ENCODE measurements at places on chromosomes 7 and 10.

DNA sequence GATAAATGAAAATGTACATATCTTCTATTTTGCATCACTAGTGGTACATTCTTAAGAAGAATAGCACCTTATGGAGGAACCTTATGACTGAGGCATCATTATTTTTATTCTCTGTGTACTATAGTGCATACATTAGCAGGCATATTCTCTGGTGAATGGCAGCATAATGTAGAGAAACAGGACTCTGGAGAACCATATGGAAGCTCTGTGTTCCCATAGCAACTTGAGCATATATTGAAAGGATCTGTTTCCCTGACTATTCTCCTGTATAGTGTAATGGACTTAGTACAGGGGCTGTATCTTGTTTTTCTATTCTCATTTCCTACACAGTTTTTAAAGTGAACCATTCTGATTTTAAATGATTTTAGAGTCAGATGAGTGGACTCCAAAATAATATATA lies 128.4 kb upstream of the SMIM30 start:
- DNase-seq, result no peak

DNA sequence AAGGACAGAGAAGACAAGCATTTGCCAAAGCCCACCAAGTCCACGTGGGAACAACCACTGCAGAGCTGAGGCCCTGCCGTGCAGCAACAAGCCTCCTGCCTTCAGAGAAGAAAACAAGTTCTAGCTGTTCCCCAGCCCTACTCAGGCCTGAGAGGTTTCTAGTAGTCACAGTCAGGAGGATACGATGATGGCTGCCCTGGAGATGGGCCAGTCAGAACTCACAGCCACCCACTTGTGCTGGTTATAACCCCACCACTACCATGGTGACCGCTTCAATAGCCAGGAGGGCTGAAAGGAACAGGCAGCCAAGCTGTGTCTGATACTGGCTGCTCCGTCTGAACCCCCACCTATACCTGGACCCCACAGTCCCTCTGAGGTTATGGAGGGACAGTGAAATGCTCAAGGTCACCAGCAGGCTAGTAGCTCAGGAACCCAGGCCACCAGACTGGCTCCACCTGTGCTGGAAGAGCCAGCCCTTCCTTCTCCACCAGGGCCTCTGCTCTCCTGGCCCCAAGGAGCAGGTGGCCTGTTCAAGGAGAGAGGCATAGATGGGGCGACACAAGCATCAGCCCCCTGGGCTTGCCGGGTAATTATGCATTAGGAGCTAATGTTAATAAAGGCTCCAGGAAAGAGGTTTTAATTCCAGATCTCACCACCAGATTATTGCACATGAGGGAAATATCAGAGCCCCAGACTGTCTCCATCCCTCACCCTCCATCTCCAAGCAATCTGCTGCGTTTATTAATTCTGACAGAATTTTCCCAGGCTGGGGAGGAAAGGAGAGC lies 125.8 kb upstream of the PCBD1 start:
- no peak for DNase-seq

GRCh38 chr10:23193435-23194074 lies 1.4 kb downstream of the PTF1A start:
- no peak for DNase-seq

GRCh38 chr10:31980471-31980870 lies 51.8 kb upstream of the ARHGAP12 start:
- no peak for DNase-seq

DNA sequence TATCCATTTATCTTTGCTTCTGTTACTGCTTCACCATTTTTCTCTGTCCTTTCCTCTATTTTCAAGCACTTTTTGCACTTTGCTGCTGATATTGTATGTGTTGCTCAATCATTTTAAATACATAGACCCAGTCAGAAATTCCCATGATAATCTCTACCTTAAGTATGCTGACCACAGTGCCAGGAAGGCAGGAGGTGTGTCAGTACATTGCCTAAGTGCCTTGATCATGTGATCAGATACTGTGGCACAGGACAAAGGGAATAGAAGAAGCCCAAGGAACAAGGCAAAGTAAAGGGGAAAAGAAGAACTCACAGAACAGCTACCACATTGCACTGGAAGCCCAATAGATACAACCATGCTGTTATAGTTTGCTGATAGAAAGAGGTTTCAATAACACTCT lies 53.7 kb upstream of the CD36 start:
- no peak for DNase-seq

GRCh38 chr10:99920901-99921300 lies 88.8 kb downstream of the DNMBP start:
- no peak for DNase-seq

GRCh38 chr10:132135053-132135872 lies 51.5 kb upstream of the DPYSL4 start:
- no peak for DNase-seq

GRCh38 chr10:133039107-133039802 lies 48.5 kb upstream of the ADGRA1 start:
- DNase-seq, result no peak

DNA sequence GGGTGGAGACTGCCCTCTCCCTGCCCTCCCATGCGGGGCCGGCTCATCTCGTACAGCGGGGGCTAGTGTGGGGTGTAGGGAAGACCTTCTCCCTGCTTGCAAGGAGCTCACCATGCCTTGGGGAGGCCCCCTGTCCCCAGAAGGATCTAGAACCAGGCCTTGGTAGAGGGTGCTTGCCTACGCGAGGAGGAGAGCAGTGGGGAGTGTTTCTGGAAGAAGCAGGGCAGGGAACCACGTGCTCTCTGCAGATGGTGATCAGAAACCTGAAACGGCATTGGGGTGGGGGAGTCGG lies 2.7 kb downstream of the MAFK start:
- DNase-seq, result no peak

DNA sequence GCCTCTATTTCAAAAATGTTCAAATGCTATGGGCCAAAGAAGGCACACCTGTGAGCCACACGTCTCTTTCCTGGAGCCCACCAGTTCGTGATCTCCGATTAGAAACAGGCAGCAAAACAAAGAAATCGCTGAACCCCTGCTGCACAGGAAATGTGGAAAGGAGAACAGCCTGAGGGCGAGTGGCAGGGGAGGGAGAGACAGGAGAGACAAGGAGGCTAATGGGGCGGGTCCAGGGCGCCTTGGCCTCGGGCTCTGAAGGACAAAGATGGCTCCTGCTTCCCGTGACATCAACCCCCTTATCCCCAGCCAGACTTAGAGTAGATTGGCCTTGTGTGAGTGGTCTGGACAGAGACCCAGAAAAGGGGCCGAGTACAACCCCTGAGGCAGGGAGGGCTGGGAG lies 62.4 kb upstream of the DOCK1 start:
- no peak for DNase-seq

DNA sequence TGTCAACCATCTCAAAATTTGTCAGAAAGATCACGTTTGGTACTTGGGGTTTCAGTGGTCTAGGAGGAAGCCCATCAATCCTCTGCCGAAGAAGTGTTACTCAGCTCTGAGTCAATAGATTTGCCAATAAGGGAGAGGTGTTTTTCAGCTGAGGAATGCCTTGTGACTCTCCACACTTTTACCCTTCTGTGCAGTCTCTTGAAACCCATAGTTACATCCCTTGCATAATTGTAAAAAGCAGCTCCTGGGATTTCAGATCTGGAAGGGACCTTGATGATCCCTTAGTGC lies 47.5 kb downstream of the INSYN2A start:
- no peak for DNase-seq

GRCh38 chr7:28088032-28088431 lies 92.6 kb downstream of the JAZF1 start:
- no peak for DNase-seq

GRCh38 chr7:123366626-123367025 lies 166.9 kb upstream of the SLC13A1 start:
- DNase-seq, result no peak

DNA sequence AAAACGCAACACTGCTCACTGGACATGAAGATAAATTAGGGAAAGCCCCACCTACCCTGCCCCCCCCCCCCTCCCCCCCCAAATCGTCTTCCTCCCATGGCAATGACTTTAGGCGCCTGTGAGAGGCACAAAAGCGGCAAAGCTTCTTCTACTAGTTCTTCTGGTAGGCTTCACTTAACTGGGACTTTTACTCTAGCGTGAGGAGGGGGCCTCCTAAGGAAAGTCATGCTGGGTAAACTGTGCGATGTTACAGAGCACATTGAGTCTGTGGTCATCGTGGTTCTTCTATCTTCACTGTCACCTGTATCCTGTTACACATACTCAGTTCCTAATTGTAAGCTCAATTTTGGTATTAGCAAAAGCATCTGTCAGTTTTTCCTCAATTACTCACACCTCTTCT lies 25.1 kb downstream of the HSPB1 start:
- DNase-seq, result no peak

DNA sequence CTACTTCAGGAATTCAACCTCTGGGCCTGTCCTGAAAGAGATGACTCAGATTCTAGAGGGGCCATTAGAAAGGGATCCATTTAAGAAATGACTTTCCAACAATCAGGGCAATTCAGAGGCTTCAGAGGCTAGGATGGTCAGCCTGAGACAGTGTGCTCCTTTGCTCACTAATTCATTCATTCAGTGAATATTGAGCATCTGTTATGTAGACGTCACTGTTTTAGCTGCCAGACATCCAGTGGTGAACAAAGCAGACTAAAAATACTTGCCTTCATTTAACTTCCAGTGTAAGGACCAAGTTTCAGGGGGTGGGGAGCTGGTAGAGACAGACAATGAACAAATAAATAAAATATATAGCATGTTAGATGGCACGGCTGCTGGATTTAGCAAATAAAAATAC lies 1.6 kb downstream of the KIAA1217 start:
- no peak for DNase-seq

- DNase-seq, result no peak
Observed at GRCh38 chr7:140267381-140268226, 90.8 kb upstream of the KDM7A start.

DNA sequence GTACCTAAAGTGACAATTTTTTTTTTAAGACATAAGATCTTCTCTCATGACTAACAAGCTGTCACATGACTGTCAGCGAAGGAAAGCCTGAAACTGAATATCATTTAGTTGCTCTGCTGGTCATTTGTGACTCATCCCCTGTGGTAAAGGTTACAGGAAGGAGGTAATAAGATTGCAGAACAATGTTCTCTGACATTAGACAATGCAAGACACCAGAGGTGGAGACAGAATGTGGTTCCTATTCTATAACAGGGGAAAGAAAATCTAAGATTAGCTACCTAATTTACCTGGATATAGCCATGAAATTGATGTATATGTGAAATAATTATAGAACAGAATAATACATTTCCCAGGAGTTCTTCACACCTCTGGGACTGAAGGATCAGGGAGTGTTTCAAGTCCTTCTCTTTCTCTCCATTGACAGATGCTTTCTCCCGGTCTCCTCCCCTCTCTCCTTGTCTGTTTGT lies 47.7 kb downstream of the LRGUK start:
- no peak for DNase-seq

DNA sequence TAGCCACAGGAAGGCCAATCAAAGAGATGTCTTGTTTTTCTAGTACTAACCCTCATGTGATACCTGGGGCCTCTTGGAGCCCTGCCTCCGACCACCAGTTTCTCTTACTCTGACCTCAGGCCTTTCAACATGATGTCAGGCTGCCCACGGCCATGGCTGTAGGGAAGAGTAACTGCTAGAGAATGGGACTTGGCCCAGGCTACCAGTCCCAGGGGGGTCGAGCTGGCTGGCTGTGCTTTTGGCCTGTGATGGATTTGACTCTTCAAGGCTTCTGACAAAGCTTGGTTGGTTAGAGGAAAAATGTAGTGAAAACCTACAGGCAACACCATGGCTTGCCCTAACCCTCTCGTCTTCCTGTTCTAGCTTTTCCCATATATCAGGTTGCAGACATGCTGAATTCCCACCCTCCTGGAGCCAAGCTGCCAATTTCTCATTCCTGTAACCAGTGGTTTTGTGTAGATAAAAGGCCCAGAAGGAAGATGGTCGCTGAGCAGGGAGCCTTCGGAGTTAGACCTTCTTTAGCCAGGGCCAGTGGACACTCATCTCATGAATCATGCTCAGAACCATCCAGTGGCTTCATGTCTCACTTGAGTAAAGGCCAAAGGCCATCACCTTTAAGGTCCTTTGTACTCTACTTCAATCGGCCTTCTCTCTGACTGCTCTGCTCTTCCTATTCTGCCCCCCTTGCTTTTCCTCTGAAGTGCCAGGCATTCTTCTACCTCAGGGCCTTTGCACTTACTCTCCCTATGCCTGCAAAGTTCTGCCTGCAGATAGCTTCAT lies 19.7 kb downstream of the SUFU start:
- no peak for DNase-seq

DNA sequence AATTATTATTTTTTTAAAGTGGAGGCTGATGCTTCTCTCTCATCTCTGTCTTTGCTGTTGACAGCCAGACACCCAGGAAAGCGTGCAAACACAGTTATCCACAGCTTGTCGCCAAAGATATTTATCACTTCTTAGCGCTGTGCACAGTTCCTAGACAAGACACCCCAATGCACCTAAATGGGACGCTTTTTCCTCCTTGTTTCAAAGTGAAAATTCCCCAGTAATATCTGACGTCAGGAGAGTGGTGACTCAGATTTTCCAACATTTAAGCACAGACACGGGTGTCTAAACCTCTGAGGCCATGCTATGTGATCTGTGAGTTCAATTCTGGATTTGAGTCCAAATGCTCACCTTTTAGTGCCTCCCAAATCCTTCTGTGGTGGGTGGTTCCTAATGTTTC lies 151.6 kb downstream of the EMX2 start:
- DNase-seq, result no peak

DNA sequence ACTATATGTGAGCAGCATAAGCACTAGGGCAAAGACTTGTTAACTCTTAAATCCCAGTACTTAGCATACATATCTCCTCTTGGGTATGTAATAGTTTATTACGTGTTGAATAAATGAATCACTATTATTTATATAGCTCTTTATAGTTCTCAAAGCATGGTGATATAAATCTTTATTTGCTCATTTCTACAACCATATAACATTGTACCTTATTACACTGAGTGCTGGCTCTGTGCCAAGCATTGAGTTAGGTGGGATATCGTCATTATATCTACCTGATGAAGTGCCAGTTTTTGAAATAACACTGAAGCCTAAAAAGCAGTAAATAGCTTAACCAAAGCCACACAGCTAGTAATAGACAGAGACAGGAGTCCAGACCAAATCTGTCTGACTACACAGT lies 27.9 kb downstream of the AHR start:
- no peak for DNase-seq

- DNase-seq, result no peak
Observed at GRCh38 chr10:70523057-70523456, 44.5 kb downstream of the PALD1 start.

DNA sequence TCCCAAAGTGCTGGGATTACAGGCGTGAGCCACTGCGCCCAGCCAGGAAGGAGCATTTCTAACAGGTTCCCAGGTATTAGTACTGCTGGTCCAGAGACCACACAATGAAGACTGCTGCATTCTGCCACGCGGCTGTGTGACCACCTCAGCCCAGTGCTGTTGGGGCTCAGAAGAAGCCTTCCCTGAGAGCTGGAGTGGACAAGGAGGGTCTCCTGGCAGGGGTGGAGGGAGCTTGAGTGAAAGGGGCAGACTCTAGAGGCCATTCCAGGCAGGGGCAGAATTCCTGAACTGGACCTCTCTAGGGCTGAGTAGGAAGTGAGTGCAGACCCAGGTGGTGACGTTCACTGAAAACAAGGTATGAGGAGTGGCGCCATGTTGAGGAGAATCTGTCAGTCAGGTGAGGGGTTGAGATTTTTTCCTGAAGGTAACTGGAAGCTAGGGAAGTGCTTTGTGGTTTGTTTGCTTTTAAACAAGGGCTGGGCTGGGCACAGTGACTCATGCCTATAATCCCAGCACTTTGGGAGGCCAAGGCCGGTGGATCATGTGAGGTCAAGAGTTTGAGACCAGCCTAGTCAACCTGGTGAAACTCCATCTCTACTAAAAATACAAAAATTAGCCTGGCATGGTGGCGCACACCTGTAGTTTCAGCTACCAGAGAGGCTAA lies 67.6 kb downstream of the TACC2 start:
- no peak for DNase-seq

GRCh38 chr7:106736508-106737201 lies 75.7 kb upstream of the CCDC71L start:
- DNase-seq, result peak; percentile 43
